Panc1 (cell line): ENCODE measurements at places on chromosomes 5 and 9. TPM values are rescaled to one million over a fixed set of nuclear protein-coding genes. Genes with fewer than 3 reads are reported as not detected.
A peak's percentile ranks its signal among the peaks of the same experiment; 100 is the strongest.

GRCh38 chr5:3050863-3051262 lies 299.4 kb upstream of the IRX2 start:
- DNase-seq = no peak

- DNase-seq = no peak
Observed at GRCh38 chr9:134558124-134558905, 83.3 kb upstream of the COL5A1 start.

SCAI gene
- total RNA-seq = 4.7 TPM

GRCh38 chr5:132486318-132487094 lies 4.1 kb downstream of the IRF1 start:
- no peak for DNase-seq

GRCh38 chr9:112762726-112763518 lies 12.4 kb downstream of the SNX30 start:
- no peak for DNase-seq

- no peak for DNase-seq
Observed at GRCh38 chr9:88106492-88106891, 31.8 kb downstream of the SPATA31C2 start.

S100Z gene
- not detected for total RNA-seq

- DNase-seq = no peak
Observed at GRCh38 chr9:715743-716400, 125.6 kb upstream of the DMRT1 start.

DNA sequence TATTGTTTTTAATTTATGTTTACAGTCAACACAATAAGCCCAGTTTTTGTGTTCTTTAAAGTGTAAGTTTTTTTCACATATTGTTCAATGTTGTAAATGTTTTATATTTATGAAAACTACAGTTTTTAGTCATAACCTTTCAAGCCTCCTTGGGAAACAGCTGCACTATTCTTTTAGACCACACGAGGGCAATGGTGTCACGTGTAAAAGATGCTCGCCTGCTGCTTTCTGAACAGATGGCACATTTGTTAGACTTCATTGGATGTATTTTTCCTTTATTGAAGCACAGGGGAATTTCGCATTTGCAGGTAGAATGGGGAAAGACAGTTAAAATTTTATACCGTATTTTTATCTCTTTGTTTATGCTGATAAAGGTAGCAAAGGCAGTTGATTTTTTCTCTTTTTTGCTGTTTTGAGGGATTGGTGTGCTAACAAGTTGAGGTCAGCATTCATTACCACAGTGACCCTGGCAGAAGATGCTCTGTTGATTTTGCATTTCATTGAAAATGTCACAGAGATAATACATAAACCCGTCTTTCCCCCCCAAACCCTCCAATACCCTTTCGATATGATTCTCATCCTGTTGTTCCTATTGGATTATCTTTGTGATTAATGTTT lies 59.0 kb downstream of the MAT2B start:
- peak; percentile 53 for DNase-seq

- DNase-seq = no peak
Observed at GRCh38 chr5:111810112-111810511, 53.1 kb upstream of the NREP start.

DNA sequence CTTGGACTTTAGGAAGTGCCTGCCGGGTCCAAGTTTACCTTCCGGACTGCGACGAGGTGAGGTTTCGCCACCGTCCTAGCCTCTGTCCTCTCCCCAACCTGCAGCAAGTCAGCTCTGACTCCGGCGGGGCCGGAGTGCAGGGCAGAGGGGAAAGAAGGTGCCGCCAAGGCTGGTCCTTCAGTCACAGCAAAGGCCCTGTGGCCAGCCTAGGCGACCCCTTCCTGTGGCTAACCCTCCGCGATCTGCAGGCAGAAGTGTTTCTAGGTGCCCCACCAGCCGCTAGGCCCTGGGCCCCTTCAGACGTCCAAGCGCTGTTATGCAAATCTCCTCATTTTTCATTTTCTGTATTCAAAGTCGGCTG lies 11.1 kb upstream of the NKX2-5 start:
- DNase-seq = no peak

DNA sequence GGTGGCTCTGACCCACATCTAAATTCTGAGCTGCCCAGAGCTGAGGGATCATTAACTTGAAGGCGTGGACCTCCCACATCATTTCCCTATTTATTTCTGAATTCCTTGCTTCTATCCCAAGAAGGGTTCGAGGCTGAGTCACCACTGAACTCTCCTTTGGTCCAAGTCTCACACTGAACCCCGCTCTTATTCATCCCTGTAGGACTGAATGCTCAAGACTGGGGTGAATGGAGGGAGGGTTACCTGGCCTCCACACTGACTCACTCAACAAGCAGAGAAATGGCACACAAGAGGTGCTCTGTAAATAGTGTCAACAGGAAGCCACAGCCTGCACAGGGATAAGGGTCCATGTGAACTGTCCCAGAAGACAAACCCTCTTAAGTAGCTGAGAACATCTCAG lies 79.1 kb upstream of the FSTL4 start:
- no peak for DNase-seq
